Brain microvascular endothelial cell (primary cell): ENCODE measurements at places on chromosomes 12 and 14.

GRCh38 chr12:19688532-19688931 is 249.2 kb downstream of the AEBP2 start:
- no peak for DNase-seq

- DNase-seq, result no peak
These were observed 26.4 kb downstream of the EID3 start for GRCh38 chr12:104329707-104330532.

DNA sequence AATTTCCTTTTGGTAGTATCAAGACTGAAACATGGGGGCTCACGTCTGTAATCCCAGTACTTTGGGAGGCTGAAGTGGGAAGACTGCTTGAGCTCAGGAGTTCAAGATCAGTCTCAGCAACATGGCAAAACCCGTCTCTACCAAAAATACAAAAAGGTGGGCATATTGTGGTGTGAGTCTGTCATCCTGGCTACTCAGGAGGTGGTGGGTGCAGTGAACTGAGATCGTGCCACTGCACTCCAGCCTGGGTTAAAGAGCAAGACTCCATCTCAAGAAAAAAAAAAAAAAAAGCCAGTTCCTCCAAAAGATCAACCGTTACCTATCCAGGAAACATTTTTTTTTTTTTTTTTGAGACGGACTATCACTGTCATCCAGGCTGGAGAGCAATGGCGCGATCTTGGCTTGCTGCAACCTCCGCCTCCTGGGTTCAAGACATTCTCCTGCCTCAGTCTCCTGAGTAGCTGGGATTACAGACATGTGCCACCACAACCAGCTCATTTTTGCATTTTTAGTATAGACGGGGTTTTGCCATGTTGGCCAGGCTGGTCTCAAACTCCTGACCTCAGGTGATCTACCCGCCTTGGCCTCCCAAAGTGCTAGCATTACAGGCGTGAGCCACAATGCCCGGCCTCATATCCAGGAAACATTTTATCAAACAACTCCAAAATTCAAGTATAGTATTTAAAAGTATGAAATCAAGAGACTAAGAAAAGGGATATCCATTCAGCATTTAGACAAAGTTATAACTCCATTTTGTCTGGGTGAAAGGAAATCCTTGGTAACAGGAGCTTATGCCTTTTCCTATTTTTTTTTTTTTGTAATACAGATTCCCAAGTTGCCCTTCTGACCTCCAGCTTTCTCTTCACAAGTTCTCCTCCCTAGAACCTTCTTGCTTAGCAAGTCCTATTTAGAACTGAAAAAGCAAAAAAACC is 3.4 kb downstream of the ACIN1 start:
- DNase-seq, result no peak

- no peak for DNase-seq
These were observed 18.1 kb upstream of the DIABLO start for GRCh38 chr12:122243965-122244364.

GRCh38 chr12:52307836-52308805 is 13.1 kb downstream of the KRT83 start:
- peak; percentile 20 for DNase-seq

DNA sequence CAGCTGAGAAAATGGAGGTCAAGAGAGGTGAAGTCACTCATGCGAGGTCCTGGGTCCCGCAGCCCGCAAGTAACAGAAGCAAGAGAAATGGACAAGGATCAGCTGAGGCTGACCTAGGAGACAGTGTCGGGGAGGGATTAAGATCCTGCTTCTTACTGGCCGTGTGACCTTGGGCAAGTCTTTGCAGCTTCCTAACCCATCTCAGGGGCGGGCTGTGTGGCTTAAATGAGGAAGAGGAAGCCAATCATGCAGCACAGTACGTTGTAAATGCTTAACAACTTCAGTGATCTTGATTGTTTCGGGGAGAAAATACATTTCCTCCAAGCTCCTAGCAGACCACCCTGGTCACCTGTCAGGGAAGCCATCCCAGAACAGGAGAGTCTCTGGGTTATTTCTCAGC is 7.1 kb upstream of the PGF start:
- no peak for DNase-seq

- DNase-seq, result no peak
These were observed 61.1 kb downstream of the WDR20 start for GRCh38 chr14:102200690-102201352.

DNA sequence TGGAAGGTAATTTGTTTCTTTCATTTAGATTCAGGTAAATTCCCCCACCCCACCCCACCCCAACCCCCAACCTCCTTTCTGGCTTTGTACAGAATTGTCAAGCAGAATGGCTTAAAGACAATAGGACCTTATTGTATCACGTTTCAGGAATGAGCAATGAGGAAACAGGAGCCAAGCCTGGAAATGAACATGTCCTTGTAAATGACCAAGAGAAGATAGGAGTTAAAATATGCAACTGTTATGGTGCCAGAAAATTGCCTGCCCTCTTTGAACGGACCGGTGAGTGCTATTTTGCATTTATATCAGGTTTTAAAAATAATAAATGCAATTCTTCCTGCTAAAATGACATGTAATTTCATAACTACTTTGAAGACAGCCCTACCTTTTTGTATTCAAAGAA is 141.6 kb upstream of the PELI2 start:
- no peak for DNase-seq

DNA sequence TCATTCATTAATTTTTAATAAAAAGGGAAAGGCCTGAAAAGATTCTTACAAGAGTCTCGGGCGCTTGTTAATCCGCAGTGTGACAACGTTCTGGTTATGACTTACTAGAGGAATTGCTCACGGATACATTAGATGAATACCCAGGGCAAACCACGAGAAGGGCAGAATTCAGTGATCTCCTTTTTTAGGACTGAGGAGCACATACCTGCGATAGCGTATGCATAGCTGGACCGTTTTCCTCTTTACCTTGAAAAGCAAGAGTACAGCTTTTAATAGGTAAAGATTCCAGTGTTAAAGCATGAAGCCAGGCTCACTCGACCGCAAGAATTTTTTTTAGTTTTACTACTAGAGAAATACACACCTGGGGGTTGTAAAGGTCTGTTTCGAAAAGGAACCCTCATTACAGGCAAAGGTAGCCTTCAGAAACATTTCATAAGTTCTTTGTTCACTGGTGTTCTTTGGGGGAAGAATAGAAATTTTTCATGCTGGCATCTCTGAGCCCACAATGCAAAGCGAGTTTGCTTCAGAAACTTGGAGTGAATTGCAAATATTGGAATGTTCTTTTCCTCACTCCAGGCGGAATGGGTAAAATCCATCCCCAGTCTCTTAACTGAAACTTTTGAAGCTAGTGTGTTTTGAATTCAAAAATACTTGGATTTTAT is 953 bp downstream of the MAPK1IP1L start:
- DNase-seq, result no peak

GRCh38 chr12:130116791-130117190 is 45.5 kb upstream of the FZD10 start:
- DNase-seq, result no peak

- DNase-seq, result no peak
These were observed 111.5 kb upstream of the TMPO start for GRCh38 chr12:98403936-98404335.
